ENCODE measurements at places on chromosomes 4 and X.

DNA sequence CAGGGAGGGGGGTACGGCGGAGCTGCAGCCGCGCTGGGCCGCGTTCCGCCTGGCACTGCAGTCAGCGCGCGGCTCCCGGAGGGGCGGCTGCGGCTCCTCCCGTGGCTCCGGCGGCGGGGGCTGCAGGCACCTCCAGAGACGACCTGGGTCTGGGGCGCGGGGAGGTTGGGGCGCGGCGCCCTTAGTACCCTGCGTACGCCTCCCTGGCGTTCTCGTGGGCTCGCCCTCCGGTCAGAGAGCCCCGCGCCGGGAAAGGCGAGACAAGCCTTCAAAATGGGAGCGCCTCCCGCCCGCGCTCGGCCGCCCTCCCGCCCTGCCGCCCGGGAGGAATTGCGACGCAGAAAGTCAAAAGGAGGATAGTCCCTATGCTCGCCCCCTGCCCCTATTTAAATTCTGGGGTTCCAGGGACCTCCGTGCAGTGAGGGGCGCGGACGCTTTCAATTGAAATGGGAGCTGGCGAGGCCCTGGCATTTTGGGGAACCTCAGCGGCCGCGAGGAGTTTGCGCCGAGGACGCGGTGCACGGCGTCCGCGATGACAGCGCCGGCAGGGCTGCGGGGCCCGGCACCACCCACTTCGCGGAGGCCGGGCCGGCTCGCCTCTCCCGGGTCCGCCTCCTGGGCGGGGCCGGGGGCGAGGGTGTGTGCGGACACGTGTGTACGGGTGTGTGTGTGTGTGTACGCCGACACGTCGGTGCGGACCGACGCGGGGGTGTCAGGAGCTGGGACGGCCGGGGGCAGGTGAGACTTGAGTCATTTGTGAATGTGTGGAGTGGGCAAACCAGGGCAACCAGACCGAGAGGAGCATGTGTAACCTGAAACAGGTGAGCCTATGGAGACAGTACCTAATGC is 544 bp downstream of the HERC3 start:
- DNase-seq: peak; percentile 88

DNA sequence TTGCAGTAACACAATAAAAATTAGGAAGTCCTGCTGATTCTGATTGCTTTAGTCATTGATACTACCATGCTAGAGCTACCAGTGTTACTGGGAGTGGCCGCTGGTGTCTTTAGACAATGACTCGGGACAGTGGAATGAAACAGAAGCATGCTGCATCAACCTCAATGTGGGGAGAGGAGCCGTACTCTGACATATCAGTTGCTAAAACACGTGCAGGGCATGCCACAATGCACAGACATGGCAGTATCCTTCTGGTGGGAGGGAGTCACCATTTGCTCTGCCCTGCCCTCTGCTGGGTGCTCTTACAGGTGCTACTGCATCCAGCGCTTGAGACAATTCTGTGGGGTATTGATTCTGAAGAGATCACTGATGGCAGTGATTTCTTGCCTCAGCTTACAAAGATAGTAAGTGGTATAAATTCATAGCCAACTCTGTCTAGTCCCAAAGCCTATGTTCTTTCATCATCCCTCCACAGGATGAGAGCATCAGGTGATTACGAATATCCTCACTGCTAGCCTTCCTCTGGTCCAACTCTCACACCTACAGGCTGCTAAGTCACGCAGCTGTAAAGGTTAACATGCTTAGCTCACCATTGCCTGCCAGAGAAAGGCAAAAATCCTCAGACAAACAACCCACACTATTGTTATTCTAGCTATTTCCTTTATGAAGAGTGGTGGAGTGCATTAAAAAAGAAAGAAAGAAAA is 43.7 kb downstream of the NSG1 start:
- no peak for DNase-seq

- DNase-seq: no peak
These were observed 38.6 kb downstream of the MTMR1 start for GRCh38 chrX:150731795-150732194.

GRCh38 chr4:181108237-181108636 is 1135.0 kb upstream of the TENM3 start:
- DNase-seq: no peak

DNA sequence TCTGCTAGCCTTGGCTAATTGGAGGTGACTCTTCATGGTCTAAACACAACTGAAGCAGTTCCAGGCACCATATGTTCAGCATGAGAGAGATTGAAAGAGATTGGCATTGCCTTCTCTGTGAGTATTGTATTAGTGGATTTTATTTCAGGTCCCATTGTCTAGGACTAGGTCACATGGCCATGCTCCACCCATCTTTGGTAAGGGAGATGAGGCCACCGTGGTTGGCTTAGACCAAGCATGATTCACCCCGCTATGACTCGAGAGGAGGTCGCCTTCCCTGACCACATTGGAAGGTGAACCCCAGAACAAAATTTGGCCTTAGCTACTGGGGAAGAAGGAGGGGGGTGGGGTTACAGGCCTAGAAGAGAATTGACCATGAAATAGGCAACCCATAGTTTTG is 109.9 kb upstream of the BCOR start:
- no peak for DNase-seq
